ENCODE measurements at places on chromosomes 6 and 20.

DNA sequence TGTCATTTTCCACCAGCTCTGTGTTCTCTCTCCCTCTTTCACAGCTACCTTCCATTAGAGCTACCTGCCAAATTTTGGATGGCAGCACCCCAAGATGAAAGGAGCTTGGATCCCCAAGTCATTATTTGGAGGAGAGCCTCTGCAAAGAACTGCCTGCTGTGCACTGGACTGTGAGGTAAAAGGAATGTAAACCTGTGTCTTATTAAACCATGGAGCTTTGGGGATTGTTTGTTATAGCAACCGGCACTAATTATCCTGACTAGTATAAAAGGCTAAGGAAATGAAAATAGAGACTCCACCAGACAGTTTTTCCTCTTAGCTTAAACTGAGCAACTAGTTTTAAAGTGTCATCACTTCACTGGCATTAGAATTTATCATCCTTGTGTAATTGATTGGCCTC, 191.6 kb upstream of the DTNBP1 start:
- peaks cover 5% of the 10 kb centered on the region for H3K27me3 ChIP-seq
- H3K27ac ChIP-seq = peak overlapping the region; percentile 70
- no peak for DNase-seq
- peaks cover 8% of the 10 kb centered on the region for H3K4me1 ChIP-seq
- no peaks in the 10 kb centered on the region for H3K36me3 ChIP-seq

- H3K27ac ChIP-seq = no peak overlapping the region
- DNase-seq = no peak
- no peaks in the 10 kb centered on the region for H3K36me3 ChIP-seq
- H3K4me1 ChIP-seq = no peaks in the 10 kb centered on the region
- peaks cover 12% of the 10 kb centered on the region for H3K27me3 ChIP-seq
Observed at GRCh38 chr6:47439348-47439668, 38.3 kb upstream of the CD2AP start.

DNA sequence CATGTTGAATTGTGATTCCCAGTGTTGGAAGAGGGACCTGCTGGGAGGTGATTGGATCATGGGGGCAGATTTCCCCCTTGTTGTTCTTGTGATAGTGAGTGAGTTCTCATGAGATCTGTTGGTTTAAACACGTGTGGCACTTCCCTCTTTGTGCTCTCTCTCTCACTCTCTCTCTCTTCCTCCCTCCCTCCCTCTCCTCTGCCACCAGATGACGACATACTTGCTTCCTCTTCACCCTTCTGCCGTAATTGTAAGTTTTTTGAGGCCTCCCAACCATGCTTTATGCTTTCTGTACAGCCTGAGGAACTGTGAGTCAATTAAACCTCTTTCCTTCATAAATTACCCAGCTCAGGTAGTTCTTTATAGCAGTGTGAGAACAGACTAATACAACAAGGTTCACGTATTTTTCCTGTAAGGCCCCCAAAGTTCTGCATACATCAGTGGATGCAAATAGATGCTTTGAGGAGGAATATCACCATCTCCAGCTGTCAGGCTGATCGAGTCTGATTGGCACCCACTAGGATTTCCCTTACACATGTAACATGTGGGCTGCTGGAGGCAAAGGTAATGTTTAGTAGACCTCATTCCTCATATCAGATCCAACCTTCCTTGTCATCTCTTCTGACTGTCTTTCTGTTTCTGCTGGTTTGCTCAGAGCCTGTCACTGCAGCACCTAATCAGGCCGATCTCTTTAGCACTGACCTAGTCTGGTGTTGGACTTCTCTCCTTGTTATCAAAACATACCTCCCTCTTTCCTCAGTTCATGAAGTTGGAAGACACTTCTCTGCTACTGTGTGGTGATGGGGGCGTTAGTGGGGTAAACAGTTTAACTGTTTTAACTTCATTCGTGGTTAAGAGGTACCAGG, 54.3 kb upstream of the BACH2 start:
- no peak overlapping the region for H3K27ac ChIP-seq
- DNase-seq = no peak
- no peak overlapping the region for H3K4me3 ChIP-seq
- H3K27me3 ChIP-seq = peaks cover 58% of the 10 kb centered on the region

- no peak overlapping the region for H3K4me3 ChIP-seq
- no peaks in the 10 kb centered on the region for H3K4me1 ChIP-seq
- peaks cover 2% of the 10 kb centered on the region for H3K27me3 ChIP-seq
- no peak overlapping the region for H3K27ac ChIP-seq
- peak; percentile 67 for DNase-seq
- H3K36me3 ChIP-seq = no peaks in the 10 kb centered on the region
Observed at GRCh38 chr20:2289475-2289874, 6.3 kb upstream of the TGM3 start.

DNA sequence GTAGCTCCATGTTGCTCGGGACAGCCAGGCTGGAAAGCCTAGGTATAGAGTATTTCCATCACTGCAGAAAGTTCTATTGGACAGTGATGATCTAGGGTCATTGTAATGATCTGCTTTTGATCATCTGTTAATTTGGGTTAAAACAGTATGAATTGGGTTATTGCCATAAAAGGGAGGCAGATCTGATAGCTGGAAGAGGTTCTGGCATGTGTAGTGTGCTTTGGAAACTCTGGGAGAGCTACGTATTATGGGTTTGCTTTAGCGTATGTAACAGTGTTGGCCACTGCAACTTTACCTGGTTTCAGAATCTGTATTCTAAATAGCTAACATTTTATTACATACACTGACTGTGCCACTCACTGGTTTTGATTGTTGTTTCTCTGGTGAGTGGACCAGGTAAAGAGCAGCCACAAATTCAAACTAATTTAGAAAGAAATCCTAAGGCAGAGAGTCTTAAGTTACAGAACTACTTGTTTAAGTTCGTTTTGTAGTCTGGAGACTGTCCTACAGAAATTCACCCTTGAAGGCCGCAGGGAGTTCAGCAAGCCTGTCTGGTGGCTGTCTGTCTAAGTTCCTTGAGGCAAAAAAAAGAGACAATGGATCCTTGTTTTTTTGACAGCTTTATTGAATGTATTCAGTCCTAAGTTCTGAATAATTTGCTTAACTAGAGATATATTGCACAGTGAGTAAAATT, 300.3 kb downstream of the PRL start:
- no peaks in the 10 kb centered on the region for H3K36me3 ChIP-seq
- no peaks in the 10 kb centered on the region for H3K27me3 ChIP-seq
- DNase-seq = no peak

- H3K27me3 ChIP-seq = peaks cover 6% of the 10 kb centered on the region
- no peaks in the 10 kb centered on the region for H3K36me3 ChIP-seq
- peaks cover 11% of the 10 kb centered on the region for H3K4me1 ChIP-seq
- H3K4me3 ChIP-seq = no peak overlapping the region
Observed at GRCh38 chr6:8192067-8192466, 89.7 kb upstream of the EEF1E1 start.

DNA sequence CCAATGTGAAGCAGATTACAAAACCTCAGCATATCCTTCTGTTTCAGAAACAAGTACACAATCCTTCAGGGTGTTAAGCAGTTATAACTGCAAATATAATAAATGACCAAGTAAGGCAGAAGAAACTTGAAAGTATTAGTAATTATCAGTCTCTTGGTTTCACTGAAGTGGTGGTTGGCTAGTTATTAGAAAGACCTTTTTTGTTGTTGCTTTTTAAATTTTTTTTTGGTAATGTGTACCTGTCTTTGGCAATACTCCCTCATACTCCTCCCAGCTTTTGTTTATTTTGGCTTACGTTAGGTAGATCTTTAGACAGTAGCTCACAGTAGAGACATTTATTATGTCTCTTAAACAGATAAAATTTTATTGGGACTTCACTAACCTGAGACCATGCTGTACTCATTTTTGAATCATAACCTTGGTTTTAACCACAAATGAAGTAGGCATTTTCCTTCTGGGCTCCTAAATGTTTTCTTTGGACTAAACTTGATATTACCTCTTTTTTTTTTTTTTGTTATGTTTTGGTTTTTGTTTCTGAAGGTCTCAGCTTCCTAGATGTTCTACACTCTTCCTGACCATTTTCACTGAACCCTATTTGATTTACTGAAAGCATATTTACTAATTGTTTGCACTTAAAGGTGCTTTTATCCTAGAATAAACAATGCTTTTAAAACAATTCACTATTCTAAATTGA, 6.4 kb downstream of the CD2AP start:
- no peak overlapping the region for H3K4me3 ChIP-seq
- H3K27ac ChIP-seq = peak overlapping the region; percentile 64
- no peaks in the 10 kb centered on the region for H3K36me3 ChIP-seq
- no peak for DNase-seq

- H3K36me3 ChIP-seq = peaks cover 2% of the 10 kb centered on the region
- no peak overlapping the region for H3K27ac ChIP-seq
- no peak overlapping the region for H3K4me3 ChIP-seq
- H3K4me1 ChIP-seq = peaks cover 35% of the 10 kb centered on the region
- H3K27me3 ChIP-seq = peaks cover 3% of the 10 kb centered on the region
- no peak for DNase-seq
Observed at GRCh38 chr6:16168121-16168520, 39.2 kb downstream of the MYLIP start.

DNA sequence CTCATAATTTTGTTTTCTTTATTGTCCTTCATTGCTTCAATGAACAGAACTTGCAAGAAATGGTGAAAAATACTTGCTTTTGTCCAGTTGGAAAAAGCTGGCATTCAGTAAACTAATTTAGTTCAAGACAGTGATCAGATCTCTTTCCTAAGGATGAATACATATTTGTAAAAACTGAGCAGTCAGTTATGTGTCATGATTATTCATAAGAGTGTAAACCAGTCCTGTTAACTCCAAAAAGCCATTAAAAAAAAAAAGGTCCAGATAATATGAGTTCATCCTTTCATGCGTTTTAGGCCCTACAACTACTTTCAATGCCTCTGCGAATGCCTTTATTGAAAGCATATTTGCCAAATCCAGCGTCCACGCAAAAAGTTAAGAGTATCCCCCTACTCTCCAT, 609 bp downstream of the PGM3 start:
- peaks cover 22% of the 10 kb centered on the region for H3K36me3 ChIP-seq
- H3K27me3 ChIP-seq = no peaks in the 10 kb centered on the region
- DNase-seq = no peak
- H3K27ac ChIP-seq = peak overlapping the region; percentile 97
- peaks cover 40% of the 10 kb centered on the region for H3K4me1 ChIP-seq

DNA sequence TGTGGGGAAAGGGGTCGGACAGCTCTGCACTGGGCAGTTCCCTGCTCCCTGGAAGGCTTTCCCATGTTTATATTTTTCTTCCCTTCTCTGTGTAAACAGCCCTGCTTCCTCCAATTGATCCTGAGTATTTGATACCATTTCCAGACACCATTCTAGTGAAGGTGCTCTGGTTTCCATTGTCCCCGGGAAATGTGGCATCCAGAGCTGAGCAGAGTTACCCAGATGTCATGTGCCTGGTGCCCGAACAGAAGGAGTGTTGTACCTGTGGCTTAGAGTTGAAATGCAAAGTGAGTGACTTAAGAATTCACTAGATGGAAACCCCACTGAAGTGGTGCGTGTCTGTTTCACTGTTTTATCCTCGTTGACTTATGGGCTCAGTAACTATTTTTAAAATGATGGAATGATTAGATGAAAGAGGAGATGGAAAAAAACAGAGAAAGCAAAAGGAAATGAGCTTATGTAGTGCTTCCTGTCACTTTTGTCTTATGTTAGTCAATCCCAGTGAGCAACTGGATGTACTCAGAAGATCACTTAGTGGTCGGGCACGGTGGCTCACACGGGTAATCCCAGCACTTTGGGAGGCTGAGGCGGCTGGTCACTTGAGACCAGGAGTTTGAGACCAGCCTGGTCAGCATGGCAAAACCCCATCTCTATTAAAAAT, 83.8 kb downstream of the SASH1 start:
- no peak overlapping the region for H3K4me3 ChIP-seq
- no peak for DNase-seq
- H3K27ac ChIP-seq = peak overlapping the region; percentile 45
- no peaks in the 10 kb centered on the region for H3K27me3 ChIP-seq
- H3K36me3 ChIP-seq = peaks cover 5% of the 10 kb centered on the region
- peaks cover 20% of the 10 kb centered on the region for H3K4me1 ChIP-seq

GRCh38 chr6:167567142-167568033, 242.5 kb downstream of the TTLL2 start:
- H3K27ac ChIP-seq = no peak overlapping the region
- H3K36me3 ChIP-seq = no peaks in the 10 kb centered on the region
- H3K4me3 ChIP-seq = no peak overlapping the region
- peaks cover 30% of the 10 kb centered on the region for H3K4me1 ChIP-seq
- H3K27me3 ChIP-seq = peaks cover 10% of the 10 kb centered on the region

- H3K27me3 ChIP-seq = no peaks in the 10 kb centered on the region
- H3K4me3 ChIP-seq = peak overlapping the region; percentile 50
- no peak for DNase-seq
- peaks cover 37% of the 10 kb centered on the region for H3K4me1 ChIP-seq
Observed at GRCh38 chr6:130946076-130946475, 117.0 kb downstream of the EPB41L2 start.

DNA sequence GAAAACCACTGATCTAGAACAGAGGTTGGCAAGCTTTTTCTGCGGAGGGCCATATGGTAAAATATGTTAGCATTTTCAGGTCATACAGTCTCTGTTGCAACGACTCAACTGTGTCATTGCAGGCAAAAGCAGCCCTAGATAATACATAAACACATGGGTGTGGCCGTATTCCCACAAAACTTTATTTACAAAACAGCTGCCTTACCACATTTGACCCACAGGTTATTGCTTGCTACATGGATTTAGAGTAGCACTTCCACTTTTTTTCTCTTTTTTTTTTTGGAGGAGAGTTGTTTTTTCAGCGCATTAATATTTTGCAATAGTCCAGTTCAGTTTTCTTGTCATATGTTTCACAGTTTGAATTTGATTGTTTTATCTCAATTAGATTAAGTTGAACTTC, 2.5 kb upstream of the IGF2R start:
- H3K36me3 ChIP-seq = peaks cover 1% of the 10 kb centered on the region
- no peak overlapping the region for H3K27ac ChIP-seq
- peaks cover 20% of the 10 kb centered on the region for H3K4me1 ChIP-seq

DNA sequence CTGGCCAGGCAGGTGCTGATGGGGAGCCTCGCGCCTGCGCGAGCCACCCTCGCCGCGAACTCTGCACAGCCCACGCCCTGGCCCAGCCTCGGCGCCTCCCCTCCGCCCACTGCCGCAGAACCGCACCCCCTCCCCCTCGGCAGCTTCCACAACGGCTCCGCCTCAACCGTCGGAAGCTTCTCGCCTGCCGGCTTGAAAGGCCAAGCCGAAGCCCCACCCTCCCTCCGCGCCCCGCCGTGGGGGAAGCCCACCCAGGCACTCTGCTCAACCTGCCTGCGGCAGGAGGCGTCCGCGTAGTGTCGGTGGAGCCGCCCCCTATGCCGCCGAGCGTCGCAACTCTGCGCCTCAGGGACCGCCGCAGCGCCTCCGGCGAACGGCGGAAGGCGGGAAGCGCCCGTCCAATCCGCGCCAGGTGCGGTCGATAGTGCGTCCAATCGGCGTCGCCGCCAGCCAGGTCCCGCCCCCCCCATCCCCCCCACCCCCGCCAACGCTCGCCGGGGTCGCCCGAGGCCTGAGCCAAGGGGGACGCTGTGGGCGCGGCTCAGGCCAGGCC, at the start of gene SYCP2:
SYCP2 (minus strand) TSS at position 342 of the 553 bp plus-strand sequence. CDS start 11,224 bp downstream, outside the sequence.
- H3K27me3 ChIP-seq = no peaks in the 10 kb centered on the region
- DNase-seq = no peak
- H3K4me1 ChIP-seq = peaks cover 28% of the 10 kb centered on the region
